ENCODE measurements at places on chromosomes 13 and 19.
A peak's percentile ranks its signal among the peaks of the same experiment; 100 is the strongest.

DNA sequence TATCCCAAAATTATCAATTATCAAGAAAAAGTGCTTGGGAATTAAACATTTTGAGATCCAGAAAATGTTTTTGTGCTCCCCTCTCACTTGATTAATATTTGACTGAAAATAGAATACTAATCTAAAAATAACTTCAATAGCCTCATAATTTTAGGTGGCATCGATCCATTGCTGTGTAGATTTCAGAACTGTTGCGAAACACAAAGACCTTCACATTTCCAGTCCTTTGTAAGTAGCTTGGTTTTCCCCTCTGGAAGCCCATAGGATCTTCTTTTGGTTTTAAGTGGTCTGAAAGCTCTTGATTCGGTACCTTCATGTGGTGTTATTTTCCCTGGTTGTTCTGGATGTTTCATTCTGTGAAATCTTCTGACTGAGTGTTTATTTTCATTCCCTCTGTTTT, 176.5 kb downstream of the NUFIP1 start:
- no peak for DNase-seq

GRCh38 chr13:32136061-32136460, 104.5 kb downstream of the FRY start:
- no peak for DNase-seq

DNA sequence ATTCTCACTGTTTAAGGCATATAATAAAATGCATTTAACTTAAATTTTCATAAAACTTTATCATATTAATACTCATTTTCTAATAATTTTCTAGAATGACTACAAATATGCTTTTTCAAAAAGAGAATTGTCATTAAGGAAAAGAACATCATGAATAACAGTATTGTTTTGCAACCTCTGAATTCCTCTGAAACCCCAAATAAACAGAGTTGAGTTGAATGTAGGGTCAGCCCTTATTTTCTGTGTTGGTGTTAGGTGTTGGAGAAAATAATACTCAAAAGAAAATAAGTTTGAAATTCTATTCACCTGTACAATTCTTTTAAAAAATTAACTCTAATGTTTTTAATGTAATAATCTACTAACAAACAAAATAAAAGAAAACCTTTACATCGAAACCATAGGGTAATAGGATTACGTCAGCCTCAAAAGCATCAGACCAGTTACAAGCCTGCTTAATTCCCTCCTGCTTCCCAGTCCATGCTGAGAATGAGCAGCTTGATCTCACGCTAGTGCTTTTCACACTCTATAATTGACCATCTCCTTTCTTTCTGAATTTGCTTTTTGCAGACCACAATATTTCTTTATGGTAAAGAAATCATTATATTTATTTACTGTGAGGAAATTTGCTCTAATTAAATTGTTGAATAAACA, 160.9 kb downstream of the PCDH9 start:
- DNase-seq: no peak

DNA sequence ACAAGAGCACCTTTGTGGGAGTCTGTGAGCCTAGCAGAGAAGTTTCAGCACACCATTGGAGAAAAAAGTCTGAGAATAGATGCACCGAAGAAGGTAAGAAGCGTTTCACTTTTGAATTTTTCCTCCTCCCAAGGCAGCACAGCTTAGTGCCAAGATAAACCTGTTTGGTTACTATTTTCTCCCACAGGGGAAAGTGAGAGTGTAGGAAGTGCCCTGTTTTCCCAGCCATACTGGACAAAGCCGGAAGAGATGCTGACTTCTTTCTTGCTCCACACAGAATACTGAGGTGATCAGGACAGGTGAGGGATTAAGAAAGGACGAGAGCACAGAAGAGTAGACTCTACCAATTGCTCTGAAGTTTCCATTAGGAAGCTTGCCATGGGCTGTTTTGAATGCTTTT, 1011.0 kb upstream of the MIR17HG start:
- no peak for DNase-seq

DNA sequence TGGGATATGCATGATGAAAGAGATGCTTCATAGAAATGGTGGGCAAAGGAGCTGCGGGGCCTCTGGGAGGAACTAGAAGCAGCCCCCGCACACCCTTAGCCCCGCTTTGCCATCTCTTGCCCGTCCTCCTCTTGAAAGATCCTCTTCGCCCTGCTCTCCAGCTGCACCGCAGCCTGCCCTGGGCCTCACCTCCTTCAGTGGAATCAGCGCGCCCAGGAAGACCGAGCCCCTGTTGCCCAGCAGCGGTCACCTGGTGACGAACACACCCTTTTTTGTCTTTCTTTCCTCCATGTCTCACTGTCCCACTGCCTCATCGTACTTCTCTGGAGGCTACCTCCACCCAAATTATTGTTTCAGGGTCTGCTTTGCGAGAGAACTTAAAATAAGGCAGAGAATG, 807.6 kb downstream of the UQCRFS1 start:
- DNase-seq: no peak

- DNase-seq: peak; percentile 36
Measured at GRCh38 chr13:100818711-100819110, 144.1 kb upstream of the TMTC4 start.

GRCh38 chr13:59954601-59955000, 209.1 kb downstream of the DIAPH3 start:
- no peak for DNase-seq

DNA sequence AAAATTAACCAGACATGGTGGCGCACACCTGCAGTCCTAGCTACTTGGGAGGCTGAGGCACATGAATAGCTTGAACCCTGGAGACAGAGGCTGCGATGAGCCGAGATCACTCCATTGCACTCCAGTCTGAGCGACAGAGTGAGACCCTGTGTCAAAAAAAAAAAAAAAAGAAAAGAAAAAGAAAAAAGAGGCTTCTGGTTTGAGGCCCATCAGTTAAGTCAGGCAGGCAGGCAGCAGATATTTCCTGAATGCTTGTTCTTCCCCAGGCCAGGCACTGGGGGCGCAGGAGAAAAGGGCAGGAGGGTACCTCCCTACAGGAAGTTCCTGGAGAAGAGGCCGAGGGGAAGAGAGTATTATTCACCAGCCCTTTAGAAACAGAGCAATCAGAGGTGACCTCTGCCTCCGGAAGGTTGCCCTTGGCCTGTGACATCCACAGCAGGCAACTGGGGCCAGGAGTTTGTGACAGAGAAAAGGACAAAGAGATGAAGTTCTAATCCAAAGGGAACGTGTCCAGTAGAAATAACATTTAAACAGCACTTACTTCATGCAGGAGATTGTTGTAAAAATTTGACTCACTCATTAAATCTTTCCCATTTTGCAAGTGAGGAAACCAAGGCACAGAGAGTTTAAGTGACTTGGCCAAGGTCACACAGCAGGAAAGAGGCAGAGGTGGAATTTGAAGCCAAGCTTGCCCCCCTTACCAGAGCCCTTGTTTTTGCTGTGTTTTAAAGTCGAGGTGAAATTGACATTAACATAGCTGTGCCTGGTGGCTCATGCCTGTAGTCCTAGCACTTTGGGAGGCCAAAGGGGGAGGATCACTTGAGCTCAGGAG, 4.3 kb upstream of the RLN3 start:
- no peak for DNase-seq

- no peak for DNase-seq
Measured at GRCh38 chr19:11021760-11022144, 60.9 kb downstream of the SMARCA4 start.

- no peak for DNase-seq
Measured at GRCh38 chr13:113588394-113589111, 4.0 kb downstream of the TFDP1 start.

DNA sequence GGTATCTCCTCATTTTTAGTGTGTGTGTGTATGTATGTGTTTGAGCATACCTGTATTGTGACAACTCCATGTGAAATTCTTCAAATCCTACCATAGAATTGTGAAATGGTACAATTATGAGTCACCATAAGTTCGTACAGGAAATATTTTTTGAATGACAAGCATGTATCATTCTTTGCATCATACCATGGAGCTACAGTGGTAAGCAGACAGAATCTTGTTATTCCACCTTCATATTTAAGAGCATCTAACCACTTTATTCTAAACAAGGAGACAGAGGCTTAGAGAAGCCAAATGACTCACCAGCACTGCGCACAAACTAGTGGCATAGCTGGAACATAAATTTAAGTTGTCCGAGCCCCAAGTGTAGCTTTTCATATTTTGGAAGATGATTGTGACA, 4.5 kb upstream of the EPSTI1 start:
- DNase-seq: no peak

DNA sequence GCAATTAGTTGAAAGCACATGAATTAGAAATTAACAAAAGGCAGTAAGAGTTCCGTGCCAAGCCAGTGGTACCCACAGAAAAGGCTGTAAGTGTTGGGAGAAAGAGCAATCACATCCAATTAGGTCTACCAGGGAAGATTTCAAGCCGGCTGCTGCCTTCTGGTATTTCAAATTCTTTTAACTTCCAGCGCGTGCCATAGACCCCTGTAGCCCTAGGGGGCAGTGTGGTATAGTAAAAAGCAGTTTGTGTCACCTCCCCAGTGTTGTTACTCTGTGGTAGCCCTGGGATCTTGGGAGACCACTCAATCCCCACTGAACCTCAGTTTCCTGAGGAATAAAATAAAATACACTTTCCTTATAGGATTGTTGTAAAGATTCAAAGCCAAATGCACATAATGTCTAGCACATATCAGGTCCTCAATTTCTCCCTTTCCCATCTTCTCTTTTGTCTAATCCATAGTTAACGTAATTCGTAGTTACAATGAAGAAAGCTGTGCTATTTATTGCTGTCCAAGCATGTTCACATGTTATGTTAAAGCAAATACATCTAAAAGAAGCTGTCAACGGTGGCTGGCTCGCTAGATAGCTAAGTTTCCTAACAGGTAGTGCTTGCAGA, 230.2 kb downstream of the TDRD3 start:
- DNase-seq: no peak

DNA sequence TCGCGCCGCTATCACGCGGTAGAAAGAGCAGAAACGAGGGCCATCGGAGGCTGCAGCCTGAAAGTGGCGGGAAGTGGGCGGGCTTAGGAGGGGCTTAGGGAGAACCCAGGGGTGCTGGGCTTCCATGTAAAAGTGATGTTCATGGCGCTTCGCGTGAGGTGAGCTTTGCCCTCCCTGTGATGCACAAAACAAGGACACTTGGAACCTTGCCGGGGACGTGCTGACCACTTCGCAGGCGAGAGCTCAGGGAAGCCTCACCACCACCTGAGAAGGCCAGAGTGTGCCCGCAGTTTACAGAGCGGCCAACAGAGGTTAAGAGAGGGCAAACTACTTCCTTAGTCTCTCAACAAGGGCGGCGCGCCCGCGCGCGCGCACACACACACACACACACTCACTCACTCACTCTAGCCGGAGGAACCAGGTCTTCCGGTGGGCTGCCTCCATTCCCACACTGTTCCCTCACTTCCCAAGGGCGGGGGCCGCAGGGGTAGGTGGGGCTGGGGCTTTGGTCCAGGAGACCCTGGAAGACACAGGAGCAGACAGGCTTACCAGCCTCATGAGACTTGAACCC, 651 bp downstream of the GAPDHS start:
- DNase-seq: no peak

DNA sequence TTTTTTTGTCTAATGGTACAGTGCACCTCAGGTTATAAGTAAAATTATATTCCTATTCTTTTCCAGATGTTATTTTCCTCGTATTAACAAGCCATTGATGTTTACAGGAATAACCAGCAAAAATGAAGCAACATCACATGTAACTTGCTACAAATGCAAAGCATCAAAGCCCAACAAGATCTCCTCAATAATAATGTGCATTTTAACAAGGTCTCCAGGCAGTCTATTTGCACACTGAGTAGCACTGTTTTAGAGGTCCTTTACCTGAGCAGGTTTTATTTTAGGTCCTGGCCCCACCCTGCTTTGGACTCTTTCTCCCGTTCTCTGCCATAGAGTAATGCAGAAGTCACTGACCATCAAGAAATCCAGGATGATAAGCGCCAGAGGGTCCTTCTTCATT, 298.4 kb downstream of the FGF14 start:
- no peak for DNase-seq

GRCh38 chr19:44955505-44956439, 592 bp downstream of the CLPTM1 start:
- DNase-seq: no peak

DNA sequence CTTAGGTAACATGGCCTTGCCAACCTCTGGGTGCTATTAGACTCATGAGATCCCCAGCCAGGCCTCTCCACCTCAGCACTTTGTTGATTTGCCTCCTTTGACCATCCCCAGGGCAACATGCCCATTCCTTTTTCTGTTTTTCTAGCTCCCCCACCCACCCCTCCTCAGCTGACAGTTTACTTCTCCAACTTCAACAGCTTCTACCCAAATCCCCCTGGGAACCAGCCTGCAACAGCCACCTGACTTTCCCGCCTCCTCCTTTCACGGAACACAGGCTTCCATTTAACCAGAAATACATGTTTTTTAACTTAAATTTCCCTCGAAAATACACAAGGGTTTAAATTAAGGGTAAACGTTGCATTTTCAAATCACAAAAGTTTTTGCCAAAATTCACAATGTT, 117.3 kb downstream of the DLEU7 start:
- DNase-seq: no peak

DNA sequence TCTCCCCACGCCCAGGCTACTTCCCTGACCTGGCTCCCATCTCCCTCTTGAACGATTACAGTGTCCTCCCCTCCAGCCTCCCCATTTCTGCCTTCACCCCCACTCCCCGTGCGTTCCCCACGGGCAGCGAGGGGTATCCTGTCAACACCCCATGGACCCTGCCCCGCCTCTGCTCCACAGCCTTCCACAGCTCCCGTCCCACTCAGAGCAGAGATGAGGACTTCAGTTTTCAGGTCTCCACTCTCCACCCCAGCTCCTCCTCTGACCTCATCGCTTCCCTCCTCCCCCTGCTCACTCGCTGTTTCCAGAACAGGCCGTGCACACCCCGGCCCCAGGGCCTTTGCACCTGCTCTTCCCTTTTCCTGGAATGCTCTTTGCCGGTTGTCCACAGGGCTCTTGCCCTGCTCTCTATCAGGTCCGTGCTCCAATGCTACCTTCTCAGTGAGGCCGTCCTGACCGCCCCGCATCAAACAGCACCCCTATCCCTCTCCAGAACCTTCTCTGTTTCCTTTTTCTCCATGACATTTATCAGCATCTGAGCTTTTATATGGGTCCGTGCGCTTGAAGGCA, 15.0 kb downstream of the LRRC4B start:
- DNase-seq: no peak

DNA sequence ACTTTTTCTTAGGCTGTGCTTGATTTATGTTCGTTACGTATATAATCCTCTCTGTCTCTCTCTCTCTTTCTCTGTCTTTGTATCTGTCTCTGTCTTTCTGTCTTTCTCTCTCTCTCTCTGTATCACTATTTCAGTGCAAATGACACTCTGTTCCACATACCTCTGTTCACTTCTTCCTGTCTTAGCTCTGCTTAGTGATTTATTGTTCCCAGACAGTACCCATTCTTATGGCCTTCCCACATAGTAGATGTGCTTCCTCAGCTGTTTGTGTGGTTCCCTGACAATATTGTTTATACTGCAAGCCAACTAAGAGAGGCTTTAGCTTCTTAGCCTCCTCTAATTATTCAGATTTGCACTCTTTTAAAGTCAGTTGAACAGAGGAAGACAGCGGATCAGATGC, 1244.2 kb downstream of the DIAPH3 start:
- DNase-seq: no peak

- no peak for DNase-seq
Measured at GRCh38 chr19:15812060-15812722, 3.3 kb downstream of the OR10H1 start.

GRCh38 chr19:43331435-43332010, 22.0 kb upstream of the CD177 start:
- DNase-seq: no peak

GRCh38 chr19:16349551-16350152, 25.0 kb downstream of the KLF2 start:
- DNase-seq: no peak

GRCh38 chr13:77477299-77477848, 58.1 kb upstream of the SCEL start:
- DNase-seq: no peak

- no peak for DNase-seq
Measured at GRCh38 chr19:46727757-46728156, 10.8 kb upstream of the PRKD2 start.
